Fibroblast of pulmonary artery (primary cell): ENCODE measurements at places on chromosomes 6 and 20.

GRCh38 chr6:89862698-89863097 is 31.6 kb upstream of the GJA10 start:
- DNase-seq = no peak

DNA sequence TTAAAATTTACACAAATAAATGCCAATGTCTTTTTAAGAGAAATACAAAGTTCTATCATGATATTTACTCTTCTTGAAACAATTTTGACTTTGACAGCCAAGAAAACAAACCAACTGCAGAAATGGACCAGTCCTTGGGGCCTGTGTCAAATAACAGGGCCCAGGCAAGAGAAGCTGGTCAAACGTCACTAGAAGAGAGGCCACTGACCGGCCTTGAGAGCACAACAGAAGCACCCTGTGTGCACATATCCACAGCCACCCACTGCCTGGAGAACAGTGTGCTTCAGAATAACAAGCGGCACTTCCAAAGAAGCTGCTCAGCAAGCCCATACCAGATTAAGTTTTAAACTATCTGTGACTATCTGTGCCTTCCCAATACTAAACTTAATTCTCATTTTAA is 14.8 kb downstream of the APMAP start:
- no peak for DNase-seq

GRCh38 chr6:17096652-17097051 is 5.2 kb upstream of the STMND1 start:
- no peak for DNase-seq

DNA sequence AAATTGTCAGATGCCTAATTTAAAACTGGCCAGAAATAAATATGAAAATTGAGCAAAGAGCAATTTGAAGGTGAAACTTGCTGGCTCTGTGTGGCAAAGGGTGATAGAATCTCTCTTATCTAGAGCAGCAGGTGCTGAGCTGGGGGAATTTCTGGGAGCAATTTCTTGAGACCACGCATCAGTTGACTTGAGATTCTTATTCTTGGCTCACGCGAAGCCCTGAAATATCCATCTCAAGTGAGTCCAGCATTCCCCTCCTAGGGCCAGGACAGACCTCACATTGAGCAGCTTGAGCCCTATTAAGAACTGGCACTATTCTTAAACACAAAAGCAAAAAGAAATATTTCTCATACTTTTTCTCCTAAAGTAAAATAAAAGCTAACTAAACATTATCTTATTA is 66.3 kb downstream of the MAP7 start:
- DNase-seq = no peak

DNA sequence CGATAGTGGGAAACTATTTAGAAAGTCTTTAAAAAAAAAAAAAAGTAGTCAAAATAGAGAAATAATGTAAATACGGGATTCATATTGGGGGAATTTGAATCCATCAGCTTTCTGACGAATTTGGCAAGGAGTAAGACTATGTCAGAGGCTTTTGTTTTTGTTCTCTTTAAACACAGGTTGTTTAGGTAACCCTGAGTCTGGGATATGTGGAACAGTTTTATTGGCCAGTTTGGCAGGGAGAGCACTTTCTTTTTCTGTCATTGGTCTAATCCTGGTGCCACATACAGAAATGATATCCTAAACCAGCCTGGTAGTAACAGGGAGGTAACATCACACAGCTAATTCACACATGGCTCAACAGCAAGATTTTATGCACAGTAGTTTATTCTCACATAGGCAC is 27.7 kb downstream of the HAO1 start:
- no peak for DNase-seq

DNA sequence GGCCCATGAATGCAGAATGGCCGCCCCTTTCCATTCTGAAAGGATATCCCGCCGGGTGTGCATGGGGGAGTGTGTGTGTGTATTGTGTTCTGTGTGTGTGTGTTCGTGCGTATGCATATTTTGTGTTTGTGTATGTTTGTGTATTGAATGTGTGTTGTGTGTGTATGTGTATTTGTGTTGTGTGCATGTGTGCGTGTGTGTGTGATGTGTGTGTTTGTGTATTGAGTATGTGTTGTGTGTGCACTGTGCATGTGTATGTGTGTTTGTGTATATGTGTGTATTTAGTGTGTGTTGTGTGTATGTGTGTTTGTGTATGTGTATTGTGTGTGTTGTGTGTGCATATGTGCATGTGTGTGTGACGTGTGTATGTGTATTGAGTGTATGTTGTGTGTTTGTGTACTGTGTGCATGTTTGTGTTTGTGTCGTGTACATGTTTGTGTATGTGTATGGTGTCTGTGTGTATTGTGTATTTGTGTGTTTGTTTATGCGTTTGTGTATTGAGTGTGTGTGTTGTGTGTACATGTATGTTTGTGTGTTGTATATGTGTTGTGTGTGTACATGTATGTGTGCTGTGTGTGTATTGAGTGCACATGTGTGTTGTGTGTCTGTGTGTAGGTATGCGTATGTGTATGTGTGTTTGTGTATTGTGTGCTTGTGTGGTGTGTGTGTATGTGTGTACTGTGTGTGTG is 226.3 kb downstream of the TAF4 start:
- DNase-seq = no peak

- no peak for DNase-seq
Measured at GRCh38 chr20:49171909-49172308, 16.2 kb downstream of the STAU1 start.

DNA sequence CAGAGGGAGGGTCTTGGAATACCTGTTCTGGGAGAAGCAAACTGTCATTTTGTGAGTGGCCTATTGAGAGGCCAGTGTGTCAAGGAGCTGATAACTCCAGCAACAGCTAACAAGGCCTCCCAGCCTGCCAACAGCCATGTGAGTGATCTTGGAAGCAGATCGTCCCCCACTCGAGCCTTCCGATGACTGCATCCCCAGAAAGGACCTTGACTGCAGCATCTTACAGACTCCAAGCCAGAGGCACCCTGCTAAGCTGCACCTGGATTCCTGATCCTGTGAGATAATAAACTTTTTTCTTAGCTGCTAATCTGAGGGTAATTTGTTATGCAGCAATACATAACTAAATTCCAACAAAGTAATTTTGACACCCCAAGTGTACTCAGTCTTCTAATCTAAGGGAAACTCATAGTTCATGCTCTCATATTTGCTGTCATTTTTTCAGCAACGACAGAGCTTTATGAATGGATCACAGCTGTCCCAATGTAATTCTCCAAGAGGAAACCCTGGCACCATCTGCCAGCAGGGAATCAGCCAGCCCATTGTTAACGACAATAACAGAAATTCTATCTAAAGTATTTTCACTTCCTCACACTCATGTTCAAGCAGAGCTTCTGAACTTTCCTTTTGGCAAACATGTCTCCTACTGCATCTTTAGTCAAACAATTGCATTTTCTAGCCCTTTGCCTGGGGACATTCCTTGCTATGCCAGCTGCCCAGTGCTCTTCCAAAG is 470.2 kb upstream of the BTBD3 start:
- DNase-seq = peak; percentile 10

GRCh38 chr20:54103762-54104600 is 33.6 kb upstream of the BCAS1 start:
- DNase-seq = no peak

GRCh38 chr6:151219192-151219591 is 20.6 kb upstream of the AKAP12 start:
- no peak for DNase-seq

- DNase-seq = no peak
Measured at GRCh38 chr6:100338090-100338489, 126.6 kb downstream of the SIM1 start.

DNA sequence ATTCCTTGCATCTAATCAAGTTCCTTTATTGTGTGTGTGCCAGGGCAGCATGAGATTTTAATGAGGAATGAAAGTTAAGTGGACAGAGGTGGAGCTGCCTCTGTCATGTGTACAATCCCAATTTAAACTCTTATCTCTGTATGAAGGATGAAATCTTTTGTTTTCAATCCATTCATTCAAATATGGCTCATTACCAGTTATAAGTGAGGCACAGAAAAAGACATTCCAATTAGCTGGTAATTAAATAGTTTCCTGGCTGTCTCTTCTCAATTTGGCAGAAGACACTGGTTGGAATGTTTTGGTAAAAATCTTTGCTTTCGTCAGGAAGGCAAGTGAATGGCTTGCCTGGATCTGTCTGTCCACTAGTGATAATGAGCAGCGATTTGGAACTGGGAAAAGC is 46.4 kb downstream of the CLVS2 start:
- no peak for DNase-seq

DNA sequence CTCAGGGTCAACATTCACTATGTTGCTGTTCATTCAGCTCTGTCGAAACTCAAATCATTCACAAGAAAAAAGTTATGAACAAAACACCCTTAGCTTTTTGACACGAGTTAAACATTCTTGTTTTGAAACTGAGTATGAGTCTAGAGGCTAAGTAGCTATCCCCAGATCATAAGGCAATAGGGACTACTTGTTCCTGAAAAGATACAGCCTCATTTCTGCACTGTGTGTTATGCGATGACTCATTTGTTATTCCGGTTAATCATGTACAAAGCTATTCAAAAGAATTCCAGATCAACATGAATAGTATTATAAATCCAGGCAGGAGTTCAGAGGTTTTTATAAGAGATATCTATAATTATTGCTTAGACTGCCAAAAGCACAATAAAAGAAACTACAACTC is 908.0 kb downstream of the QKI start:
- peak; percentile 93 for DNase-seq

GRCh38 chr20:55264703-55265239 is 740.5 kb downstream of the CBLN4 start:
- no peak for DNase-seq

DNA sequence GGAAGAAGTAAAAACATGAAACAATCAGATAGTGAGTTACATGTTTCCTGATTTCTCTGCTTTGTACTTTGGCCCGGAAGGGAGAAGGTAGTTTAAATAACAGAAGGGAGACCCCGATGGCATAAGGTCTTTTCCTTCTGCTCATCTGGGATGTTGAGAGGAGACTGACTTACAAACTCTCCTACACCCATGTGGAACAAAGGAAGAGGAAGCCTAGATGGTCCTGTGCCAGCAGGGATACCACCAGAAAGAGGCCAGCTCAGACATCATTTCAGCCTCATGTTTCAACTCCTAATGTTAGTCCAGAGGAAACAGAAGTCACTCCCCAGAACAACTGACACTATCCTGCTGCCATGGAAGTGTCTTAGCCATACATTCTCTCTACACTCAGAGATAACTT is 250.7 kb upstream of the NOX3 start:
- DNase-seq = peak; percentile 24

- peak; percentile 58 for DNase-seq
Measured at GRCh38 chr6:69026243-69026642, 391.2 kb downstream of the ADGRB3 start.

DNA sequence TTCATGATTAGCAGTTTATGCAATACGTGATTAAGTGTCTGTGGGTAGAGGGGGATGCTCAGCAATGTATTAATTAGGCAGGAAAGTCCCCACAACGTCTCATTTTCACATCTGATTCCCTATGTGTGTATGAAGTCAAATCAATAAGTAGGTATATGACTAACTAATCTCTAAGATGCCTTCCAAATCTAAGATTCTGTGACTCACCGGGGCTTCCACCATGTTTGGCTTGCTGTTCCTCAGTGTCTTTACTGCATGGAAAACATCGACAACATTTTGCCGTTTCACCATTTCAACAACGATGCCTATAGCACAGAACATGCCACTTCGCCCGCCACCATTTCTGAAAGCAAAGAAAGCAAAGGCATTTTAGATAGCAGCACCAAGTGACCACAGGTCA is 72.0 kb upstream of the THEMIS start:
- DNase-seq = no peak

DNA sequence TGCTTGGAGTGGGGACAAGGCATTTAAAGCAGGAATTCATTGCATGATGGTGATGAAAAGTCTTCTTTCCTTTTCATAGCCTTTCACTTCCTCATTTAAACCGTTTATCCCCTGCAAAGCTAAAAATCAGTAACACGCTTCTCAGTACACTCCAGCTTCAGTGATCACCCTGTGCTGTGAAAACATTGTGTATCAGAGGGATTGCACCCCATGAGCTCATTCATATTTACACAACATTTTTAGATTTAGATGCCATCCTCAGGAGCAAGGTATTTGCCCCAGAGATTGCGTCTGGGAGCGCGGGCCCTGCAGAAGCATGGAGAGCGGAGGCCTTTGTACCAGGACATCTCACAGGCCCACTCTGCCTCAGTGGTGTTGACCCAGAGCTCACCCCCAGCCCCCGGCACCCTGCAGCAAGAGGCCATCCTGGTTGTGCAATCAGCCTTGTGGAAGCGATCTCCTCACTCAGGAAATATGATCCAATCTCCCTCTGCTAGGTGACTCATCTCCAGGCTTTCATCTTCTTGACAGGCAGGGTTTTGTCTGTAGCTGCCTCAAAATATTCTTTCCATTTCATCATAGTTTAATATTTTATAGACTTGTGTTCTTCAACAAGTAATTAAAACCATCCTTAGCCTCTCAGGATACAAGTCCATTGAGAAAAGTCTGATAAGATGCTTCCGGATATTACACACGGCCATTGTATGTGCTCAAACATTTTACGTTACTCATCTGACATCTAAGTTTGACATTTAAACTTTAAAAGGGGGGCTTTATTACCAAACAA is 38.9 kb upstream of the THBS2 start:
- peak; percentile 87 for DNase-seq

DNA sequence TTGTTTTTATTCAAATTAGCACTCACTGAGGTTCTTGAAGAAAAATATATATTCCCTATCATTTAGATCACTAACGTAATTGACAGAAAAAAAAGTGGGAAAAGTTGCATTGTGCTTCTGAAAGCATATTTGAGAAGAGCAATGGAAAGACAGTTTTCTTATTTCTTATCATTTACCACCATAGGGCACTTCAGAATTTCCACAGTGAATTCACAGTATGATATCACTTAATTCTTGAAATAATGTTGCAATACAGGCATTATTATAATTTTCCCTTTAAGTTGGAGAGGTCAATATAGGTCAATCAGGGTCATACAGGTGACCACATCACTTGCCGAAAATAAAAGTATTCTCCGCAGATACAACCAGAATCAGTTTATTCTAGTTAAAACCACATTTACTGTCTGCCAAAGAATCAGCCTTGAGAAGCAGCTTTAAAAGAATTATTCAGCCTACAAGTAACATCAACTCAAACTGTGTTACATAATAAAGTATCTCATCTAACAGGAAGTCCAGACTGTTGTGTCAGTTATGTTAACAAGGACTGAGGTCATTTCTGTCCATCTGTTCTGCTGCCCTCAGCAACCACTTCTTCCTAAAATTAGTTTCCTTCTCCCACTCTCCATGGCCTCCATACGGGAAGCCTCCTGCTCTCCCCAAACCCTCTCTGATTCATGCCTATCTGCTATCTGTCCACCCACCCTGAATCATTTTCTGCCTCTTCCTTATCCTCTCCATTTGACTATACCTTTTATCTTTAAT is 121.2 kb downstream of the SIM1 start:
- DNase-seq = peak; percentile 56

DNA sequence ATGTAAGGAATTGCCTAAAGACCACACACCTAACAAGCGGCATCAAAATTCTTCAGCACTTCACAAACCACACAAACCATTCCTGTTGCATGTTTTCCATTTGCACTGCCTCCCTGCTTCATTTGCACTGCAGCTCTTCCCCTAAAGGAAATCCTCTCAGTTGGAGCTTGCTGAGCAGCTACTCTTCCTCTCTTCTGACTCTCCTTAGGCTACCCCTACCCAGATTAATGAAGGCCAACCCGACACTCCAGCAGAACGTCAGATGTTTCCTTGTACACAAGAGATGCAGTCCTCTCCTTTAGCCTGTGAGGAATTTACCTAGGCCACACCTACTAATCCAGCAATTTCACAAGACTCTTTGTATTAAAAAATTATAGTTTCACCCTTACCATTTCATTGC is 8.1 kb downstream of the BEND6 start:
- no peak for DNase-seq
